ENCODE measurements at places on chromosomes 12 and 14.

- H3K4me3 ChIP-seq, result no peak overlapping the region
- H3K36me3 ChIP-seq, result no peaks in the 10 kb centered on the region
- H3K27me3 ChIP-seq, result no peaks in the 10 kb centered on the region
- no peak overlapping the region for H3K27ac ChIP-seq
Observed at GRCh38 chr12:30110958-30111586, 327.3 kb upstream of the TMTC1 start.

GRCh38 chr14:100588671-100589070, 1.5 kb upstream of the BEGAIN start:
- H3K27ac ChIP-seq, result no peak overlapping the region
- H3K36me3 ChIP-seq, result no peaks in the 10 kb centered on the region
- H3K4me1 ChIP-seq, result peaks cover 8% of the 10 kb centered on the region
- H3K4me3 ChIP-seq, result no peak overlapping the region

DNA sequence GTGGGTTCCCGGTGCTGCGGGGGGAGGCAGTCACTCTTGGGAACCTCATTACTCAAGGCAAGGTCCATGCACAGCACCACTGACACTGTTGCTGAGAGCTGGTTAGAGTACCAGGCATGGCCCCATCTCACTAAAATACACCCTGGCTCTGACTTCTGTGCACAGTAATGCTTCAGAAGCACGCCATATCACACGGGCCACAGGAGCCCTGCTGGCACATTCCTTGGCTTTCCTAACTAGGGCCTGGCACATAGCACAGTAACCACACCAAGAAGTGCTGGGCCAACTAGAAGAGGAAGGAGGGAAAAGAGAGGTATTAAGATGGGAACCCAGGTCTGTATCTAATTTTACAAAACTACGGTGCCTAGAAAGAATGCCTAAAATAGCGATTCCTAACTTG, 13.5 kb upstream of the RAB35 start:
- H3K4me3 ChIP-seq, result no peak overlapping the region
- H3K36me3 ChIP-seq, result peaks cover 8% of the 10 kb centered on the region
- DNase-seq, result no peak
- no peaks in the 10 kb centered on the region for H3K27me3 ChIP-seq
- no peaks in the 10 kb centered on the region for H3K4me1 ChIP-seq

GRCh38 chr14:48536318-48536717, 860.9 kb upstream of the MDGA2 start:
- no peak for DNase-seq
- no peak overlapping the region for H3K4me3 ChIP-seq
- no peaks in the 10 kb centered on the region for H3K36me3 ChIP-seq
- no peak overlapping the region for H3K27ac ChIP-seq

DNA sequence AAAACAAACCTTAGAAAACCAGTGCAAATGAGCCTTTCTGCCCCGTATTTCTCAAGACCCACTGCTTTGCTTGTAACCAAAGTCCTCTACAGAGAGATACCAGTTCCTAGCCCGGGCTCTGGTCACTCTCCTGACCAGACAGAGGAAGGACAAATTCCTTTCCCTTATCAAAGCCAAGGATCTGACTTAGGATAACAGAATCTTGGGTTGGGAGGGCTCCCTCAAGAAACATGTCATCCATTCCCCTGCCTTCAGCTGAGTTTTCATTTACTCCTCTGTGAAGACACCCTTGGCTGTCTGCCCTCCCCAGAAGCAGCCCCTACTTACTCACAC, 116.0 kb upstream of the PARP11 start:
- no peaks in the 10 kb centered on the region for H3K4me1 ChIP-seq
- H3K27ac ChIP-seq, result no peak overlapping the region
- peaks cover 7% of the 10 kb centered on the region for H3K27me3 ChIP-seq

GRCh38 chr14:68771631-68772030, 21.2 kb downstream of the ZFP36L1 start:
- no peaks in the 10 kb centered on the region for H3K27me3 ChIP-seq
- H3K36me3 ChIP-seq, result no peaks in the 10 kb centered on the region
- DNase-seq, result no peak
- no peak overlapping the region for H3K4me3 ChIP-seq

GRCh38 chr12:117968826-117969659, at the start of gene KSR2:
Gene KSR2, minus strand, starts transcription at chr12:117968990. Its CDS starts 735 bp downstream, at chr12:117968255.
- peaks cover 40% of the 10 kb centered on the region for H3K27me3 ChIP-seq
- H3K4me1 ChIP-seq, result peaks cover 11% of the 10 kb centered on the region
- peak; percentile 81 for DNase-seq
- peak within 1 kb of the TSS; percentile 66 for H3K27ac ChIP-seq

GRCh38 chr14:69260861-69261564, 1.1 kb downstream of the GALNT16 start:
- DNase-seq, result peak; percentile 39
- H3K4me1 ChIP-seq, result peaks cover 6% of the 10 kb centered on the region

- H3K4me1 ChIP-seq, result no peaks in the 10 kb centered on the region
- no peak overlapping the region for H3K4me3 ChIP-seq
- H3K36me3 ChIP-seq, result no peaks in the 10 kb centered on the region
- no peaks in the 10 kb centered on the region for H3K27me3 ChIP-seq
Observed at GRCh38 chr12:2082321-2082720, 29.5 kb downstream of the CACNA1C start.

DNA sequence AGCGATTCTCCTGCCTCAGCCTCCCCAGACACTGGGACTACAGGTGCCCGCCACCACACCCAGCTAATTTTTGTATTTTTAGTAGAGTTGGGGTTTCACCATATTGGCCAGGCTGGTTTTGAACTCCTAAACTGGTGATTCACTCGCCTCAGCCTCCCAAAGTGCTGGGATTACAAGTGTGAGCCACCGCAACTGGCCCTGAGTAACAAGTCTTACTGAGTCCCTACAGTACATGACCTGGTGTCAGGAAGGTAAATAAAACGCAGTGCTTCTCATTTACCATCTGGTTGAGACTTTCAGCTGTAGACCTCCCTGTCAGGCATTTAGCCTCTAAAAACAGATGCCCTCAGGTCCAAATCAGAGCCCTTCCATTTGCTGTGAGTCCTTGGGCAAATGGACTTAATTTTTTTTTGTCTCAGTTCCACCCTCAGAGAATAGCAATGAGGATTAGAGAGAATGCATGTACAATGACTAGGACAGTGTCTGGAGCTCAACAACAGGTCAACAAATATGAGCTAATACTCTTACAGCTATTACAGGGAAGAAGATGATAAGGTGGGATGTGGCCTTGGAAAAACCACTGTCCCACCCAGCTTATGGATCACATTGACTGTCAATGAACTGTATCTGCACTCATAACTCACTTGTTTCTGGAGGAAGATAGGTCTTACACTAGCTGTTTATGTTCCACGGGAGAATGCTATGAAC, 70.5 kb downstream of the PHLDA1 start:
- H3K27ac ChIP-seq, result no peak overlapping the region
- H3K27me3 ChIP-seq, result no peaks in the 10 kb centered on the region
- no peak for DNase-seq
- no peaks in the 10 kb centered on the region for H3K4me1 ChIP-seq

DNA sequence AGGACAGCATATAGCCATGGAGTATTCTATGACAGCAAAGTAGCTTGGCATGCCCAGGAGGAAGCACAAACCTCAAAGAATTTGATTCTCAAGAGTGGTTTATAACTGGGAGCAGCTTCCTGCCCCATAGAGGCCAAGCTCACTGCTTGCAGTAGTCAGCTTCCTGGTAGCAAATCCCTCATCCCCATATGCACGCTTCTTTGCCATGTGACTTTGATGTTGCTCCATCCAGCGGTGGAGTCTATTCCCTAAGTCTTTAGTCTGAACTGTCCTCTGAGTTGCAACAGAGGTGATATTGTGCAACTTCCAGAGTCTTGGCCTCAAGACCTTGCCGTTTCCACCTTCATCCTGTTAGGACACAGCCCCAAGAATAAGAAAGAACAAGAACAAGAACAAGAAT, 996.8 kb upstream of the TMEM132C start:
- no peaks in the 10 kb centered on the region for H3K36me3 ChIP-seq
- no peaks in the 10 kb centered on the region for H3K27me3 ChIP-seq
- H3K4me1 ChIP-seq, result no peaks in the 10 kb centered on the region

DNA sequence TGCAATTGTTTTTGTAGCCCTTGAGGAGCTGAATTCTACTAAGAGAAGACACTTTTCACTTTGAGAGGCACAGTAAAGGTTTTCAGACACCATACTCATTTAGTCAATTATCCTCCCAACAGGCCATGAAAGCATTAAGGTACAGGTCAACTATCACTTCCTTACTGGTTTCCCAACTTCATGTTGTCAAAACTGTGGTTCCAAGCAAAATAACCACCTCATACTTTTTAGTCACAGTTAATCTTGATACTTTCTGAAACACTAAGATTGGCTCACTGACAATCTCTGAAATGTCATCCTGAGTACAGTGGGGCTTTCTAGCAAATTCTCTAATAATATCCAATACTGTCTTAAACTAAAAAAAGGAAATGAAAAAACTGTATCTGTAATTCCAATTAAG, 71.7 kb downstream of the SLC2A13 start:
- H3K36me3 ChIP-seq, result no peaks in the 10 kb centered on the region
- peaks cover 29% of the 10 kb centered on the region for H3K4me1 ChIP-seq
- no peak overlapping the region for H3K4me3 ChIP-seq
- no peak overlapping the region for H3K27ac ChIP-seq

- peak; percentile 79 for DNase-seq
- peaks cover 9% of the 10 kb centered on the region for H3K4me1 ChIP-seq
- peak within 1 kb of the TSS; percentile 85 for H3K27ac ChIP-seq
- H3K4me3 ChIP-seq, result peak within 1 kb of the TSS; percentile 43
- H3K27me3 ChIP-seq, result no peaks in the 10 kb centered on the region
Observed at GRCh38 chr12:112409064-112409905, at the start of gene RPL6. Gene RPL6, minus strand, starts transcription at chr12:112409605. Its CDS starts 949 bp downstream, at chr12:112408656.

DNA sequence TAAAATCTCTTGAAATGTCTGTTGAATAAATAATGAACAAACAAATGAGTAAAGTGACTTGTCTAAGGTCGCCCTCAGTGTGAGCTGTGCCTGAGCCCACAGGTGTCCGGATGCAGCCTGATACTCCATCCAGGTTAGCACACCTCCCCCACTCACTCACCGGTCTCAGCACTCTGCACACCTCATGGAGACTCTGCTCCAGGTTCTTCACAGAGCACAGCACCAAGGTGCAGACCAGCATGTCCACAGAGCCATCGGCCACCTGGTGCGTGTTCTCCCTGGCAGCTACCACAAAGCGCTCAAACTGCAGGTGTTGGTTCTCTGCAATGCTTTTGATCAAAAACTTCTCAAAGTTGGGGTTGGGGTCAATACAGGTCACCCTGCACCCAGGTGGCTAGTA, 4.1 kb upstream of the KRT7 start:
- no peak for DNase-seq
- peaks cover 12% of the 10 kb centered on the region for H3K4me1 ChIP-seq
- no peak overlapping the region for H3K4me3 ChIP-seq

DNA sequence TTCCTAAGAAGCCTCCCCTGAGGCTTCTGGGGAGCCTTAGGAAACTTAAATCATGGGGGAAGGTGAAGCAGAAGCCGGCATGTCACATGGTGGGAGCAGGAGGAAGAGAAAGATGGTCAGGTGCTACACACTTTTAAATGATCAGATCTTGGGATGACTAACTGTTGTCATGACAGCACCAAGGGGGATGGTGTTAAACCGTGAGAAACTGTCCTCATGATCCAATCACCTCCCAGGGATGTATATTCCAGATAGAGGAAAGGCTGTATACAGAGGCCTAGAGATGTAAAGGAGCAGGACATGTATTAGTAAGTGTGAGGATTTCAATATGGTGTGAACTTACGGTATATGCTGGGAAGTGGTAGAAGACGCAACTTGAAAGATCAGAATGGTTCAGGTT, 121.1 kb downstream of the CAND1 start:
- DNase-seq, result no peak
- no peak overlapping the region for H3K4me3 ChIP-seq
- no peaks in the 10 kb centered on the region for H3K27me3 ChIP-seq

DNA sequence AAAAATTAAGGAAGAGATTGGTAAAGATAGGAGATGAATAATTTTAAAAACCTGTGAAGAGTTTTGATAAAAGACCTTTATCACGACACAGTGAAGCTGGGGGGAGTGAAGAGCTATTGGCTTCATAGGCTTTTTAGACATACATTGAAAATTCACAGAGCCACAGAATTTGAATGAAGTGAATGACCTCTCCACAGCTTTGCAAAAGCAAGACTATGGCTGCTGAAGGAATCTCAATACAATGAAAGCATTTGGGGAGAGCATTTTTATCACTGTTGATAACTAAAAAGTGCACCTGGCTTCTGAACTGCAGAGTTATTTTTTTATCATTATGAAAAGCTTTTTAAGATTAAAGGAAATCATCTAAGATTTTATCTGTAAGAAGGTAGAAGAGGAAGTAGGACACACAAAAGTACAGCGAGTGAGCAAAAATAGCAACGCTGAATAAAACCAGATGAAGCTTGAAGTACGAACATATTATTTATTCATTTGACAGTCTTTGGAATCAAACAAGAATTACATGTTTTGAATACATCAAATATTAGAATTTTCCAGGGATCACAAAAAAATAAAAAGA, 317.5 kb downstream of the KCNC2 start:
- H3K4me3 ChIP-seq, result no peak overlapping the region
- no peak for DNase-seq
- no peaks in the 10 kb centered on the region for H3K27me3 ChIP-seq
- no peaks in the 10 kb centered on the region for H3K36me3 ChIP-seq
- no peaks in the 10 kb centered on the region for H3K4me1 ChIP-seq

GRCh38 chr14:76675046-76675445, 86.2 kb upstream of the VASH1 start:
- H3K4me3 ChIP-seq, result no peak overlapping the region
- no peak for DNase-seq
- no peaks in the 10 kb centered on the region for H3K4me1 ChIP-seq
- no peaks in the 10 kb centered on the region for H3K36me3 ChIP-seq
- H3K27ac ChIP-seq, result no peak overlapping the region

DNA sequence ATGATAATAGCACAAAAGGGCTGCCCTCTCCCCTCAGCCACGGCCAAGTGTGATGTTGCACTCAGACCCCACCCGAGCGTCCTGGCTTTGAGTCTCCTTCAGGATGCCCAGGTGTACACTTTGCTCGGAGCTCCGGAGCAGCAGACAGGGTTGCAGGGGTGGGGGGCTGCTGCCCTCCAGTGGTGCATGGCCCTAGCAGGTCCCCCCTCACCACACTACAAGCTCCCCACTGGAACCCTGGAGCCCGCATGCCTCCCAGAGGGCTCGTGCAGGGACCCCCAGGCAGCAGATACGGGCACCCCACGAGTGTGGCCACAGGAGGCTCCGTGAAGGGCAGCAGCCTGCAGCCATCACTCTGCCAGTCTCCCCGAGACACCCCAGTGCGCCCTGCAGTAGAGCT, 69.9 kb upstream of the C14orf180 start:
- no peaks in the 10 kb centered on the region for H3K4me1 ChIP-seq
- DNase-seq, result no peak
- H3K27me3 ChIP-seq, result peaks cover 3% of the 10 kb centered on the region

GRCh38 chr14:91100102-91100501, 13.8 kb upstream of the DGLUCY start:
- H3K4me1 ChIP-seq, result no peaks in the 10 kb centered on the region
- H3K4me3 ChIP-seq, result no peak overlapping the region
- H3K27me3 ChIP-seq, result no peaks in the 10 kb centered on the region
- no peak for DNase-seq
- H3K27ac ChIP-seq, result no peak overlapping the region
- H3K36me3 ChIP-seq, result no peaks in the 10 kb centered on the region

- H3K27me3 ChIP-seq, result no peaks in the 10 kb centered on the region
- DNase-seq, result no peak
- H3K4me3 ChIP-seq, result no peak overlapping the region
- H3K36me3 ChIP-seq, result no peaks in the 10 kb centered on the region
- no peak overlapping the region for H3K27ac ChIP-seq
Observed at GRCh38 chr12:127516467-127516866, 750.5 kb upstream of the TMEM132C start.

GRCh38 chr12:128644664-128645296, 179.0 kb downstream of the SLC15A4 start:
- H3K4me3 ChIP-seq, result no peak overlapping the region
- DNase-seq, result peak; percentile 83
- no peaks in the 10 kb centered on the region for H3K27me3 ChIP-seq
- H3K27ac ChIP-seq, result no peak overlapping the region
- H3K4me1 ChIP-seq, result no peaks in the 10 kb centered on the region

Data from transverse colon (tissue), 4 donors.